WTC11 (cell line): ENCODE measurements at places on chromosomes 12 and 14.

DNA sequence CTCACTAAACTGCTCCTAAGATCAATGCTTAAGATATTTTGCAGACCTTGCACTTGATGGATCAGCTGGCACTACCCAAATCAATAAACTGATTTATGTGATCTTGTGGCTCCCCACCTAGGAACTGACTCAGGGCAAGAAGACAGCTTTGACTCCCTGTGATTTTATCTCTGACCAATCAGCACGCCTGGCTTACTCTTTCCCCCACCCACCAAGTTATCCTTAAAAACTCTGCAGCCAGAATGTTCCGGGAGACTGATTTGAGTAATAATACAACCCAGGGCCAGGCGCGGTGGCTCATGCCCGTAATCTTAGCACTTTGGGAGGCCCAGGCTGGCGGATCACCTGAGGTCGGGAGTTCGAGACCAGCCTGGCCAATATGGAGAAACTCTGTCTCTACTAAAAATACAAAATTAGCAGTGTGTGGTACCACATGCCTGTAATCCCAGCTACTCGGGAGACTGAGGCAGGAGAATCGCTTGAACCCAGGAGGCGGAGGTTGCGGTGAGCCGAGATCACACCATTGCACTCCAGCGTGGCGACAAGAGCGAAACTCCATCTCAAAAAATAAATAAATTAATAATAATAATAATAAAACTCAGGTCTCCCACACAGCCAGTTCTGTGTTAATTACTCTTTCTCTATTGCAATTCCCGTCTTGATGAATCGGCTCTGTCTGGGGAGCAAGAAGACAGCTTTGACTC lies 12.0 kb downstream of the MORN3 start:
- DNase-seq, result no peak

DNA sequence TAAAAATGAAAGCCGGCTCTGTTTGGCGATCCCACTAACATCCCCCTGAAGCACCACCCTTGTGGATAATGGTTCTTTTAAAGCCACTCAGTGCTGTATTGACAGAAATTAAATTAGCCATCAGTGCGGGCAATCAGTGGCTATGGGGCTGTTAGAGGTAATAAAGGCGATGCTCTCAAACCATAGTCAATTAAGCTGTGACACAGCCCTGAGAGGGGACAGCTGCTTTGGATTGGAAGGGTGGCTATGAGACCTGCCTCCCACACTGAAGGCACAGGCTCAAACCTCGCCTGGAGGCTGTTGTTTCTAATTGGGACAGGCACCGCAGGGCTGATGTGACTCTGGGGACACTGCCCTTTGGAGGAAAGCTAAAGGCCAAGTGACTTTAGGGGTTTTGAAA lies 562.2 kb downstream of the VRK1 start:
- DNase-seq, result no peak

- no peak for DNase-seq
These were observed 70.9 kb upstream of the PPP4R3A start for GRCh38 chr14:91580876-91581577.

DNA sequence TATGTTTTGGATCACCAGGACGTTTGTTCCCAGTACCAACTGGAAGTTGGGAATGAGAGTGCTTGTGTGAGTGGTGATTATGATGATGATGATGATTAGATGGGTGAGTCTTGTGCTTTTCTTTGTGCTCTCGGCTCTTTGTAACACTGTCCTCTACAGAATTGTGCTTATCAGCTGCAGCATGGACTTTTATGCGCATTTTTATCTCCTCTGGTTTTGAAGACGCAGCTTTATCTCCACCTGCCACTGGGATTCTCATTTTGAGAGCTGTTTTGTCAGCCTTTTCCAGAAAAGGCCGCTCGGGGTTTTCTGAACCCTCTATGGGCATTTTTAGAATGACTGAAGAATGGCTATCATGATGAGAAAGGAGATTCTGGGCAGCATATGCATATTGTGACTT lies 11.5 kb upstream of the KANSL2 start:
- no peak for DNase-seq

DNA sequence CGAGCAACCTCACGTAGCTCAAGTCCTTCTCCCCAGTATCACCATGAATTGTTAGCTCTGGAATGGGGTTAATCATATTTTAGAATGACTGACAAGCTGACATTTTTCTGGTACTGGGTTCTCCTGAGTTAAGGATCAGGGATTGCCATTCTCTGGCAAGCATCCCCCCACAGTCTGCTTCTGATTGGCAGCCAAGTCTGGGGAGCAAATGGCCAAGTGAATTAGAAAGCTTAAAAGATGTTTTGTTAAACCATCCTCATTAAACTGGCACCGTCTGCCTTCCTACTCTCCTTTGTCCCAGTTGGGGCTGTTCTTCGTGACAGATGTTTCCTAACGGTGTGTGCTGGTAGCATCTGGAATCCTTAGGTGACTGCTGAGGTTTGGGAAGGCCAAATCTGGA lies 17.2 kb upstream of the CISTR start:
- no peak for DNase-seq

DNA sequence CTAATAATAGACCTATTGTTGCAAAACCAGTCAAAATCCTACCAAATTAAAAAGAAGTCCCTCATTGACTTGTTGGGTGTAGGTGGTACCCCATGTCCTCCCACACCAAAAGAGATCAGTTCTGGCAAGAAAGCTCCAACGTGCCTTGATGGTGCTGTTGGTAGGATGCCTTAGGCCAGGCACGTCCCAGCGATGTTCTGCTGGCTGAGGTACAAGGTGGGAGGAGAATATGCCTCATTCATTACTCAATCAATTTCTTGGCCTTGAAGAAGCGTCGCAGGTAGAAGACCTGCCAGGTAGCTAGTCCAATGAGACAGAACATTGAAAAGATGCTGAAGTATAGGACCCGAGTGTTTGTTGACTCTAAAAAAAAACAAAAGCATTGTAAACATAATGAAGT lies 7.8 kb upstream of the NEK9 start:
- no peak for DNase-seq

- peak; percentile 43 for DNase-seq
These were observed 1.2 kb downstream of the LMO3 start for GRCh38 chr12:16604596-16605252.

DNA sequence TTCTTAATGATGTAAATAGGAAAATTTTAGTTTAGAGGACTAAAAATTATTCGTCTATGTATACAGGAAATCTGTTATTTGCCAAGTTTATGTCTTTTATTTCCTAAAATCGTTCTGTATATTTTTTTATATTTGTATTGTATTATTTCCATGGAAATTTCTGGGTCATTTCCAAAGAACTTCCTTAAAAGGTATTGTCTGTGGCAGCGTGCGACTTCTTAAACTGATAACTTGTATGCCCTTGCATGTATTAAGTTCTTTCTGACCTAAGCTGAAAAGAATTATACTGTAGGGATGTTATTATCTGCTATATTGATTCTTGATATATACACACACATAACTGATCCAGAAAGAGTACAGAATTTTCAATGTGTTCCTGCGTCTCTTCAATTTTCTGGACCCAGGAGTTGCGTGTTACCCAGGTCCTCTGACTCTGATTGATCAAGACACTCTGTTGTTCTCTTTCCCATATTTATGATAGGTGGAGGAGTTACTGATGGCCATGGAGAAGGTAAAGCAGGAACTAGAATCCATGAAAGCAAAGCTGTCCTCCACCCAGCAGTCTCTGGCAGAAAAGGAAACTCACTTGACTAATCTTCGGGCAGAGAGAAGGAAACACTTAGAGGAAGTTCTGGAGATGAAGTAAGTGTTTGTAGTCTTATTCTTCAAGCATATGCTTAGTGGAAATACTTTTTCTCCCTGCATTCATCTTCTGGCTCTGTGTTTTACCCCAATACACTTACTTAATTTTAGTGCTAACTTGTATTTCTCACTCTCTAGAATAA lies 298.5 kb downstream of the ERC1 start:
- DNase-seq, result no peak

GRCh38 chr14:52325126-52325525 lies 11.0 kb downstream of the PTGER2 start:
- no peak for DNase-seq

DNA sequence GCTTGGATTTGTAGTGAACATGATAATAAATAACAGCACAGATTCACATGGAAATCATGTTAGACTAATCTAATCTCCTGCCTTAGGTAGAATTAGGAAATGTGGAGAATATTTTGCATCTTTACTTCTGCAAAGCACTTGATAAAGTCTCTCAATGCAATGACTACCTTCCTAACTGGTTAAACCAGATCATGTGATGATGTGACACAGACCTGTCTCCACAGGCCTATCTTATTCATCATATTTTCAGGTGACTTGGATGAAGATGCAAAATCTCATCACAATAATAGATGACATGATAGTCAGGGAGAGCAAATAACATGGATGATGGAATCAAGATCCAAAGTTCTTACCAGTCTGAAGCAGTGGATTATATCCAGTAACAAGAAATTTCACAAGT lies 38.5 kb upstream of the RNASE1 start:
- no peak for DNase-seq

DNA sequence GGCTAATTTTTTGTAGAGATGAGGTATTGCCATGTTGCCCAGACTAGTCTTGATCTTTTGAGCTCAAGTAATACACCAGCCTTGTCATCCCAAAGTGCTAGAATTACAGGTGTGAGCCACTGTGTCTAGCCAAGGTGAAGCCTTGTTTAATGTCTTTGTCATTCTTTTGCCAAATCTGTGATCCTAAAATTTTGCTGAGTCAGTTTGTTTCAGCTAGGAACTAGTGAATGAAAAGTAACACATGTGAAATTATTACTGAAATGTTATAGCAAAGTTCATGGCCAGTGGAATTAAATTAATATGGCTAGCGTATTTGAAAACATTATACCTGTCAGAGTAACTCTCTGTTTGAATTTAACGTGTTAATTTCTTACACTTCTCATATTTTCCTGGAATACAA lies 26.5 kb upstream of the EPS8 start:
- DNase-seq, result no peak

DNA sequence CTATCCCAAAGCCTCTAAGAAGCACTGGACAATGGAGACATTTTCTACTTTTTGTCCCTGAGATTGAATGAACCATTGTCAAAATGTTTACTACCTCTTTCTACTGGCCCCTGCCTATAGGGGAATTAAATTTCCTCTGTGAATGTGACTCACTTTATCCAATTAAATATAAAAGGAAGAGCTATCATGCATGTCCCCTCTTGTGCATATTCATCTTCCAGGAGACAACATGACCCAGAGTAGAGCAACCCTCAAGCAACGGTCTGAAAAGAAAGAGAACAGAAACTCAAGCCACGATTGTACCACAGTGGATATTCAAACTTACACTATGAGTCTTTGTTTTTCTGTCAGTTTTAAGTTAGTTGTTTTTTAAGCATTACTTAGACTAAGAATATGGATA lies 938.4 kb upstream of the ATXN7L3B start:
- no peak for DNase-seq

DNA sequence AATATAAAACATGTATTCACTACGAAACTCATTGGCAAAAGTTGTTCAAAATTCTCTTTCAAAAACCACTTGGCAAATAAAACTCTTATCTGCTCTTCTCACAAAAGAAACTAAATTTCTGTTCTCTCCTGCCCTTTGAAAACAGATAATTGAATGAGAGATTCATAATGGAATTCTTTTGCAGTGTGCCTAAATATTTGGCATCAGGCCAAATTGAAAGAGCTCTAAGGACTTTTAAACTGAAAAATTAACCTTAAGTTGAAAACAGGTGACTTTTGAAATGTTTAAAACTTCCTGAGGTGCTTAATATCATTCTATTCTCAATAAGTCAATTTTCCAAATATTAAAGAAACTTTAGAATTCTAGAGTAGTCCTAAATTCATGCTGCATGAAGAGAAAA lies 136.4 kb downstream of the FSCB start:
- DNase-seq, result no peak

DNA sequence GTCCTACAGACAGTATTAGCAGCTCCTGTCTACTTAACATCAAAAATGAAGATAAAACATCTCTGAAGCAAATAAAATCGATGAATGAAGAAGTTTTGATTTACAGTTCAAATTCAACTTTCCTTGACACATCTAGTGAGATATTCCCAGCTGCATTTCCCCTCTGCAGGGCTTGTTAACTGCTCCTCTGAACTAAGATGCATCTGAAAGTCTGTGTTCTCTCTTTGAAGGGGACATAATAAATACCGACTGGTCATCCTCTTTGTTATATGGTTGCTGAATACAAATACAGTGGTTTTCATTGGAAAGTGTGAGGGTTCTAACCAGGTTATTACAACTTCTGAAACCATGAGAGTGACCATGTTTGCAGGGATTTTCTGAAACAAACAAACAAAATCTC lies 266.4 kb upstream of the SLC16A7 start:
- DNase-seq, result no peak

DNA sequence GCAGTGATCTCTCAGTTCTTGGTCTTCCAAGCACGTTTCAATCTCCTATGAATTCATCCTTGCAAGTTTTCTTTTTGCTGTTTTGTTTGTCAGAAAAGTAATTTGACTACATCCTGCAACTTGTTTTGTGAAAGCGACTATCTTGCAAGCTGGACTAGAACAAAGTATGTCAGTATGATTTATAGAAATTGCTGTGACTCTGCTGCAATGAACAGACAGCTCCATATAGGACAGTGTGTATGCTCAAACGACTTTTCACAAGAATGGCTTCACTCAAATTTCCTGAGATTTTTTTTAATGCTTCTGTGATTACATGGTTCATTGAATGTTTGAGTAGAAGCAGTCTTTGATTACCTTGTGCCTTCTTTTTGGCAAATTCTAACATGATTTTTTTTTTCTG lies 123.5 kb upstream of the TRHDE start:
- DNase-seq, result no peak

GRCh38 chr12:69903548-69903947 lies 78.5 kb downstream of the MYRFL start:
- no peak for DNase-seq

DNA sequence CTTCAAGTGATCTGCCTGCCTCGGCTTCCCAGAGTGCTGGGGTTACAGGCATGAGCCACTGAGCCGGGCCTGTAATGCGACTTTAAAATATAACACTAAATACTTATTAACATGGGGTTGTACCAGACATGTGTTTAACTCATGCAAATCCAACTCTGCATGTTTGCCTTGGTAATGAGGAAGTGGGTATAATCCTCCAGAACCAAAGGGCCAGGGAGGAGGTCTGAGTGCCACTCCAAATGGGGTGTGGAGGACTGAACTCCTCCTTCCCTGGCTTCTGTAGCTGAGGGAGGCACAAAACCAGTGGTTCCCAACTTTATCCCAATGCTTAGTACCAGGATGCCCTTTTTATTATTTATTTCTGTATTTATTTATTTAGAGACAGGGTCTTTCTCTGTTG lies 61.6 kb upstream of the MED13L start:
- no peak for DNase-seq

DNA sequence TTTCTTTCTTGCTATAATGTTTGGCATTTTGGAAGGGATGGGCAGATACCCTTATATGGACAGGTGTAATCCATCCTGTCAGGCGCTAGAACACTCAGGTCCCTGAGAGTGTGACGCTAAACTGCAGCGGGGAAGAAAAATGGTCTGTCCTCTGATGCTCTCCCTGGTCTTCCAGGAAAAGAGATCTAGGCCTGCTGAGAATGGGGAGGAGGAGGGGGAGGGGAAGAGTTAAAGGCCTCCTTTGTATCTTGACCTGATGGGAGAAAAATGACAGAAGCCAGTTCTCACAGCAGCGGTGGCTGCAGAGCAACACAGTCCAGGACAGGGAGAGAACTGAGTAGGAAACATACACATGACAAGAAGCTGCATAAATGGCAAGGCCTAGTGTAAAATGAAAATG lies 61.1 kb downstream of the RPS6KA5 start:
- DNase-seq, result no peak
